ENCODE measurements at places on chromosomes 3 and 15.
A peak's percentile ranks its signal among the peaks of the same experiment; 100 is the strongest.

- peak; percentile 45 for DNase-seq
Measured at GRCh38 chr3:132006605-132007204, 28.1 kb downstream of the CPNE4 start.

GRCh38 chr3:181486141-181486885 is 225.4 kb upstream of the SOX2 start:
- no peak for DNase-seq

GRCh38 chr3:159910991-159911663 is 77.5 kb upstream of the IL12A start:
- no peak for DNase-seq

DNA sequence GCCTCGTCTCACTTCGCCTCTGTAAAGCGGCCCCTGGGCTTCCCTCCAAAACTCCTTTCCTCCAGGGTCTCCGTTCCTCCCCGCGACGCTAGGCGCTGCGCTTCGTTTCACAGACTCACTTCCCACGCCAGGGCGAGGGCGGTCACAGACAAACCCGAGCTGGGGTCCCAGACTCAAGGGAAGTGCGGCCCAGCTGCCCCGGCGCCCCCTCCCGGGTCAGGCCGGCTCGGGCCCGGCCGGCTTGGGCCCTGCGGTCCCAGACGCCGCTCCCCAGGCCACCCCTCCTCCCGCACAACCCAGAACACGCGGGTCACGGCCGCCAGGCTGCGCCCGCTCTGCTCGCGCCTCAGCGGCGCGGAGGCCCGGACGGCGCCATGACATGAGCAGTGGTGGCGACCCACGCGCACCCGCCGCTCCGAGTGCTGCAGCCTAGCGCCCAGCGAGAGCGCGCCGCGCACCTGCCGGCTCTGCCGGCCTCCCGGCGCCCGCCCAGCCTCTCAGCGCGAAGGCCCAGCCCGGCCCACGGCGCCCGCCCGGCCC is 547 bp downstream of the NUP210 start:
- DNase-seq: peak; percentile 77

GRCh38 chr3:169660709-169661360 is 2.7 kb downstream of the MECOM start:
- peak; percentile 48 for DNase-seq

DNA sequence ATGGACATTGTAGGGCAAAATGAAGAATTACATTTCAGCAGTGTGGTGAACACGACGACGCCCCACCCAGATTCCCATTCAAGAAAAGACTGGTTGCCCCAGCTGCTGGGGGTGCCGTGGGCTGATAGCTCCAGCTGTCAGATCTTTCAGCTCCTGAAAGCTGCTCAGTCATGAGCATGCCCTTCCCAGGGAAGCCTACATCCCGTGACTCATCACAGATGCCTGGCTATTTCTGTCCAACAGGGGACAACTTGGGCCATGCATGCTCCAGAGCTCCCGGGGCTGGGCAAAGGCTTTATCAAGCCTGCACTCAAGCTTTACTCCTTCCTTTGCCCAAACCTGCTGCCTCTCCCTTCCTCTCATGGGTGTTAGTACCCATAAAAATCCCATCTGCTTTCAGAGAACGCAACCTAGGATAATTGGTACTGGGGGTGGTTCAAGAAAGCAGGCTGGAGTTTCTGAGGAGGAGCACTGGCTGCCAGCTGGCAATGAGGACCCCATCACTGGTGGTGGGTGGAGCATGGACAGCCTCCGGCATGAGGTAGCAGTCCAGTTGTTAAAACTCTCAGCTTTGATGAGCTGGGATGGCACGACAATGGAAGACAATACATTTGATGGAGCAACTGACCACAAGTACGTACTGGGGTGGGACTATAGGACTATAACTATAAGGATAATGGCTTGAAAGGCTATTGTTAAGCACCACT is 16.4 kb upstream of the ST8SIA2 start:
- no peak for DNase-seq

- no peak for DNase-seq
Measured at GRCh38 chr3:112297714-112298113, 3.7 kb upstream of the SLC9C1 start.

DNA sequence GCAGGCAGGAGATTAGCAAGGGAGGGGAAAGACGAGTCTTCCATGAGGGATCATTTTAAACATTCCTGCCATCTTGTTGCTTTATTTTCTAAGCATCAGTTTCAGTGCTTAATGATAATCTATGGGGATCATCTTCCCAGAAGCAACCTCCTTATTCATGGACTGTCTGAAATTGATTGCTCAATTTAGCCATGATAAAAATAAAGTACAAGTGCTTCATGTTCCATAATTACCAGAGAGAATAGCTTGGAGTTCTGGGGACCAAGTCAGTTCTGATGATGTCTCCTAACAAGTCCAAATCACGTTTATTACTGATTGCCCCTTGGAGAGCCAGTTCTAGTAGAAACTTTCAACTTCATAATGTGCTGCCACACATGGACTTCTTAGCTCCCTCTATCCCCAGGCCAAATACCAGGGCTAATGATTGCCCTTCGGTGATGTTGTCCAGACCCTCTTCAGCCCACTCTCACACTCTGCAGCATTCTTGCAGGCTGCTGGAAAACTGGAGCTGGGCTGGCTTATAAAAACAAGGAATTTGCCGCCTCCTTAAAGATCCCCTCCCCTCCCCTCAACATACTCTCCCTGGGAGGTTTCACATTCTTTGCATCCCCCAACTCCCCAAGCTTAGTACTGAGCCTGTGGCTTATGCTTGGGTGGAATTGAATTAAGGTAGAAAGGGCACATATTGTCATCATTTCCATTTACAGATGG is 222.1 kb upstream of the ADAMTS9 start:
- DNase-seq: no peak

GRCh38 chr3:48299746-48300712 is 33.4 kb downstream of the SPINK8 start:
- no peak for DNase-seq

DNA sequence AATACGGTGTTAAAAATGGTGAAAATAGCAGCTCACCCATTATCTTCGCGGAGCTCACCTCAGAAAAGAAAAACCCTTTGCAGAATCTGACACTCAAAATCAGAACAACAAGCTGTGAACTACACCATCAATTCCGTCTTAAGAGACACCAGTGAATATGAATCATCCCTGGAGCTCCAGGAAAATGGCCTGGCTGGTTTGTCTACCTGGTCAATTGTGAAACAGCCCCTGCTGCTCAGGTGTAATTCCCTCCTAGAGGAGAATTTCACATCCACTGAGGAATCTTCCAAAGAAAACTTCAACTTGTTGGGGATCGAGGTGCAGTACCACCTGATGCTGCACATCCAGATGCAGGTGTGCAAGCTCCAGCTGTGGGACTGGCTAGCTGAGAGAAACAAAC is 3.0 kb upstream of the XRN1 start:
- DNase-seq: no peak

GRCh38 chr3:184158404-184158803 is 3.2 kb downstream of the DVL3 start:
- DNase-seq: no peak

- no peak for DNase-seq
Measured at GRCh38 chr15:25087137-25087536, 132.3 kb downstream of the SNRPN start.

DNA sequence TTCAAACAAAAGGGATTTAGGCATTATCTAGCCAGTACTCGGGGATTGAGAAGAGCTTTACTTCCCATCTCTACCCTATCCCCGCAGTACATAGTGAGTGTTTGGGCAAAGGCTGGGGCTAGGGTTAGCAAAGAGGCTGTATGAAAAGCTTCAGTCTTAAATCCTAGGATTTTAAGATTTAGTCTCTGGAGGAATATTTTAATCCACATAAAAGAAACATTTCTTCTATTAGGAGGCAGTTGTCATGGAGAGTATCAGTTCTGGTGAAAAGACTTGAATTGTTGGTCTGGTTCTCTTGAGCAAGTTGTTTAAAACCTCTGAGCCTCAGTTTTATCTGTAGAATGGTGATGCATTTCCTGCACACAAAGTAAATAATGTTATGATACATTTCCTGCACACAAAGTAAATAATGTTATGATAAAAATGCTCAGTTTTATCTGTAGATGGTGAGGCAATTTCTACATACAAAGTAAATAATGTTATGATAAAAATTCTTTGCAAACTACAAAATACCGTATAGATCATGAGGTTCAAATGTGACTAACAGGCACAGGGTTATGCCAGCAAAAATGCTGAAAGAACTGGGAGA is 53.9 kb upstream of the ZBED2 start:
- DNase-seq: no peak

GRCh38 chr3:132662212-132662611 is 2.1 kb downstream of the UBA5 start:
- no peak for DNase-seq

DNA sequence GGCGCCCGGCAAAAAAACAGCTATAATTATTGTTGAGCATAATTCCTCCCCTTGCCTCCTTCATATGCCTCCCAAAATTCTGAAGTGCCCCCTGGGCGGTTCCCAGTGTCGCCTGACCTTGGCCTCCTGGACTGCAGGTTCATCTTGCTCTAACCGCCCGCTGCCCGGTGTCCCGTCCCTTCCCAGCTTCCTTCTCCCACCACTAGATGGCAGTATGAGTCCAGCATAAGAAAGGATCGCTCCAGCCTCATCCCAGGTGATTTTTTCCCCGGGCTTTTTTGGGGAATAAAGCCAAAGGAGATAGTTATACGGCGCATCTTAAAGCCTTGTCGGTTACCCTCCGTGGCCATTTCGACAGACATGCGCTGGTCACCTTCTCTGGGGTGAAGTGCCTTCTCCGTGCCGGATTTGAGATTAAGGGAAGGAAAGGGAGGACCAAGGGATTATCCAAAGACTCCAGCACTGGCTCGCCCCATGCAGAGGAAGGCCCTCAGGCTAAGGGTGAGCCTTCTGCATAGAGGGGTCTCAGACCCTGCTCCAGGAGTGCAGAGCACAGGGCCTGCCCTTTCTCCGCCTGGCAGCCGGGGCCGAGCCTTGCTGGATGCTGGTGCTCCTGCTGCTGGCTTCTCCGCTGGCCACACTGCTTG is 45.8 kb upstream of the TRA2B start:
- peak; percentile 70 for DNase-seq

DNA sequence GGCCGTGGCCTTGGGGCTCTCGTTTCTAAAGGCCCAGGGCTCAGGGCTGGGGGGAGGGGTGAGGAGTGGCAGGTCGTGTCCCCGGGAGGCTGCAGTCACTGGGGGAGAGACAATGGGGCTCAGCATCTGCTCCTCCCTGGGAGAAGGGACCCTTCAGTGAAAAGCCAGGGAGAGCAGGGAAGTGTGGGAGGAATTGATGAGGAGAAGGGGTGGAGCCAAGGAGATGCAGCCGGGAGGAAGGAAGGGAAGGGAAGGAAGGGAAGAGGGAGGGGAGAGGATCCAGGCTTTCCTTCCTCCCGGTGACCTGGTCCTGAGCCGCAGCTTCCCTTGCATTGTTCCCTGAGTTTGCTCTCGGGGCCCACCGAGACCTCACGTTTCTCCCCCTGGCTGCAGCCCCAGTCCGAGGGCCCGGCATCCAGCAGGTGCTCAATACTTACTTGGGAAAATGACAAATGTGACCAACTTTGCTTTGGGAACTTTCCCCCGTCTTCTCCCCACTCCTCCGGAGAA is 1.4 kb upstream of the ZNF710 start:
- DNase-seq: peak; percentile 65

- DNase-seq: no peak
Measured at GRCh38 chr3:45779746-45780735, 16.3 kb downstream of the SLC6A20 start.

- DNase-seq: no peak
Measured at GRCh38 chr3:65039754-65040210, 352.0 kb upstream of the ADAMTS9 start.

DNA sequence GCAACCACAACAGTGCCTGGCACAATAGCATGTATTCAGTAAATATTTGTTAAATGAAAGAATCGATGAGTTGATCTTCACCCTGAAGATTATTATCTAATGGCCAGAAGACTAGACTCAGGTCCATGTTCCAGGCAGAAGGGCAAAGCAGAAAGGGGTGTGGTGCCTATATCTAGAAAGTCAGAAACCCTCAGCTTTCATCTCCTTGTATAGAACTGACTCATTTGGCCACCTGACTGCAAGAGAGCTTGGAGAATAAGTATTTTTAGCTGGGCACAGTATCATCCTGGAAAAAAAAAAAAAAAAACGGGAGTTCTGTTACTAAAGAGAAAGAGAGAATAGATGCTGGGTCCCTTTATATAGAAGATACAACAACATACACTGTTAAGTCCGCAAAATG is 69.7 kb upstream of the SPRED1 start:
- DNase-seq: no peak

- peak; percentile 62 for DNase-seq
Measured at GRCh38 chr3:194300382-194300758, 50.8 kb downstream of the CPN2 start.

DNA sequence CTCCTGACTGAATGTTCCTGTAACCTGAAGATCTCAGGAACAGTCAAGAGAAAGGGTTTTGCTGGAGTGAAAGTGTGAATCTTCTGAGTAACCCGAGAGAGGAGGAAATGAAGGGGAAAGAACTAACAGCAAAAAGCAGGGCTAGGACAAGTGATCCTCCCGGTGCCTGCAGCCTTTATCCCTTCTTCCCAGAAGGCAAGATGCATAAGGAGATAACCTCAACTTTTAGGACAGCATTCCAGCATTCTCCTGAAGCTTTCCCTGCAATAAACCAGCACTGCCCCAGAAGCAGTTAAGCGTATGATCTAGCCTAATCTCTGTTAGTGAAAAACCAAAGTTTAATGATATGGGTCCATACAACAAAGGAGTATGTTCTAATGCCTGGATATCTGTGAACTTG is 298.8 kb downstream of the MEX3B start:
- no peak for DNase-seq

Measured in lower lobe of right lung (tissue), 2 donors.